ENCODE measurements at places on chromosomes 11 and 22. TPM values are rescaled to one million over a fixed set of nuclear protein-coding genes. Genes with fewer than 3 reads are reported as not detected.

SLC7A4 gene
- 0.09 TPM for polyA plus RNA-seq

DNA sequence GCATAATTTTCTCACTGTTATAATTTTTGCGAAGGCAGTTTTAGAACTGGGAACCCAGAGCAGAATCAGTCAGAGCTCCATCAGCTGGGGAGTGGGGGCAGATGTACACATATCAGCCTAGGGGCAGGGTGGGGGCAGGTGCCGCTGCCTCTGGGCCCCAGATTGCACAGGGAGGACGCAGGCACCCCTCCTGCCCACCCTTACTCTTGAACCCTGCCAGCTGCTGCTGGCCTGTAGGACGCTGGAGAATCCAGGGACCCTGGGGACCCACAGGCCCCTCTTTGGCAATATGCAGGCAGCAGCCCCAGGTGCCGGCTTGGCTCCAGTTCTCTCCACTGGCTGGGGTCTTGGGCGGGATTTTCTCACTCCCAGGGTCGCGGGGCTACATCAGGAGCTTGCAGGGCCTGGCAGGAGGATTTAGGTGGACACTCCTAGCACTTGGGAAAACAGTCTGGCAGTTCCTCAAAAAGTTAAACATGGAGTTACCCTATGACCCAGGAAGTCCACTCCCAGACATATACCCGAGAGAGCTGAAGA, 8.8 kb upstream of the CAPN5 start:
- H3K27me3 ChIP-seq: no peaks in the 10 kb centered on the region
- H3K27ac ChIP-seq: no peak overlapping the region
- no peak for DNase-seq
- H3K36me3 ChIP-seq: no peaks in the 10 kb centered on the region

DNA sequence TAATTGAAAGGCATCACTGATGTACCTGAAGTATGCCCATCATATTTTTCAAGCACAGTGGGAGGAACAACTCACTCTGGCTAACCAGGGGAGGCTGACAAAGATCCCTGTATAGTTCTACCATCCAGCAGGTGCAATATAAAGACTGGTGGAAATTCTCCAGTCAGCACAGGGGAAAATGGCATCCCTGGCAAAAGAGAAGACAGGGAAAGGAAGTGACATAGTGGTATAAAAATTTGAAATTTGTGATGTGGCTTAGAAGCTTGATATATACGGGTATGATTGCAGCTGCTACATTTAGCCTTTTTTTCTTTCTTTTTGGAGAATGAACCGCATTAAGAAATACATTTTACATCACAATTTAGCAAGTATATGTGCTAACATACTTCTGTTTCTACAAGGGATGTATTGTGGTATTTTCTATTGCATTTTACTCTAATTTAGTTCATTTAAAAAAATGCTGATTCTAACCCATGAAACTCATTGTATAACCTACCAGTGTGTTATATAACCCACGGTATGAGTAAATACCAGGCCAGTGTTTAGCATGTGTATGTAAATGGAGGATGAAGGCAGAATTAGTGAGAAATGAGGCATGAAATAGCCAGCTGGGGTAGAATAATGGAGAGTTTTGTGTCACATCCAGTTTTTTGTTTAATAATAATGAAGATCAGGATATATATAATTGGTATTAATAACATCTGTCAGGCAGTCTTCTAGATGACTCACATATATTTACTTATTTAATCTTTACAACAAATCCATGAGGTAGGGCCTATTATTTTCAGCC, 186.1 kb downstream of the ARHGAP42 start:
- no peaks in the 10 kb centered on the region for H3K4me1 ChIP-seq
- DNase-seq: no peak
- no peak overlapping the region for H3K27ac ChIP-seq
- no peaks in the 10 kb centered on the region for H3K36me3 ChIP-seq

- no peak for DNase-seq
- peaks cover 19% of the 10 kb centered on the region for H3K36me3 ChIP-seq
- no peak overlapping the region for H3K4me3 ChIP-seq
- no peaks in the 10 kb centered on the region for H3K4me1 ChIP-seq
Measured at GRCh38 chr22:46201059-46201757, 48.9 kb downstream of the CDPF1 start.

GRCh38 chr11:73789279-73789670, 1.6 kb downstream of the MRPL48 start:
- H3K4me1 ChIP-seq: peaks cover 20% of the 10 kb centered on the region
- no peak for DNase-seq
- no peaks in the 10 kb centered on the region for H3K27me3 ChIP-seq
- peak overlapping the region; percentile 98 for H3K4me3 ChIP-seq
- no peaks in the 10 kb centered on the region for H3K36me3 ChIP-seq
- no peak overlapping the region for H3K27ac ChIP-seq

DNA sequence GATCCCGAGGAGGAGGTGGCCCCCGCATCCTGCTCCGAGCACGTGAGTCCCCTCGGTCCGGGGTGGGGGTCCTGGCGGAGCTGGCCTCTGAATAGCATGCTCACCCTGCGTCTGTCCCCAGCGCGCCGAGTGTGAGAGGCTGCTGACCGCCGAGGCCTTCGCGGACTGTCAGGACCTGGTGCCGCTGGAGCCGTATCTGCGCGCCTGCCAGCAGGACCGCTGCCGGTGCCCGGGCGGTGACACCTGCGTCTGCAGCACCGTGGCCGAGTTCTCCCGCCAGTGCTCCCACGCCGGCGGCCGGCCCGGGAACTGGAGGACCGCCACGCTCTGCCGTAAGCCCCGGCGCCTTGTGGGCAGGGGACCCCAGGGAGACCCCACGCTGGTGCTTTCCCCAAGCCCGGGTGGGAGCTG, 3.5 kb downstream of the MUC2 start:
- DNase-seq: no peak
- H3K4me3 ChIP-seq: no peak overlapping the region
- H3K27me3 ChIP-seq: no peaks in the 10 kb centered on the region
- no peaks in the 10 kb centered on the region for H3K4me1 ChIP-seq
- no peaks in the 10 kb centered on the region for H3K36me3 ChIP-seq
- H3K27ac ChIP-seq: no peak overlapping the region

GRCh38 chr22:37582526-37582925, 2.6 kb upstream of the LGALS2 start:
- no peak for DNase-seq
- H3K36me3 ChIP-seq: no peaks in the 10 kb centered on the region
- peaks cover 4% of the 10 kb centered on the region for H3K27me3 ChIP-seq
- no peak overlapping the region for H3K4me3 ChIP-seq
- peaks cover 5% of the 10 kb centered on the region for H3K4me1 ChIP-seq

Data from CD4-positive, CD25-positive, alpha-beta regulatory T cell (primary cell).